ENCODE measurements at places on chromosomes 6 and 20. TPM values are rescaled to one million over a fixed set of nuclear protein-coding genes. Genes with fewer than 3 reads are reported as not detected.

Gene AKAP12
- total RNA-seq, result 47.0 TPM

Gene RTF2
- total RNA-seq, result 92.3 TPM

Gene GPLD1
- under 0.01 TPM for total RNA-seq

Gene TBX18
- 6.3 TPM for total RNA-seq

Gene TRAPPC3L
- not detected for total RNA-seq

Gene BPIFB1
- not detected for total RNA-seq

Gene HDGFL1
- total RNA-seq, result not detected

Gene MAP1LC3A
- total RNA-seq, result 30.8 TPM

Gene FAM162B
- total RNA-seq, result 7.8 TPM

Gene ANKEF1
- 0.53 TPM for total RNA-seq

Gene ZC2HC1B
- total RNA-seq, result not detected

Gene HIVEP2
- 5.3 TPM for total RNA-seq

Gene HLA-DRB5
- not detected for total RNA-seq

Gene CPXM1
- 6.4 TPM for total RNA-seq

Gene NR2E1
- total RNA-seq, result not detected

Gene TNFRSF21
- 12.1 TPM for total RNA-seq

Gene SLC17A2
- not detected for total RNA-seq

Gene ANGPT4
- not detected for total RNA-seq

Gene TMEM151B
- total RNA-seq, result under 0.01 TPM

Gene ATF6B
- 20.4 TPM for total RNA-seq

Gene CST5
- not detected for total RNA-seq

Gene ULBP2
- 8.1 TPM for total RNA-seq

Gene GCLC
- total RNA-seq, result 42.9 TPM

Gene LY6G6D
- not detected for total RNA-seq

Gene BNIP5
- total RNA-seq, result not detected

Gene ADGRF5
- total RNA-seq, result not detected

Gene WASF1
- total RNA-seq, result 4.6 TPM

Gene FERMT1
- 7.5 TPM for total RNA-seq

Gene SNAI1
- total RNA-seq, result 2.0 TPM

Gene RAET1E
- under 0.01 TPM for total RNA-seq

Gene HTR1E
- total RNA-seq, result not detected

Gene C20orf144
- total RNA-seq, result not detected

Gene RNF39
- total RNA-seq, result not detected

Gene CALHM5
- 0.58 TPM for total RNA-seq

Gene ABHD16B
- not detected for total RNA-seq

Data from myometrial cell (primary cell).